Stimulated activated CD8-positive, alpha-beta memory T cell treated with anti-CD3 and anti-CD28 coated beads, Interleukin-4, amount 100 ng/mL, for 24 hours (primary cell): ENCODE measurements at places on chromosomes 3 and 15.

DNA sequence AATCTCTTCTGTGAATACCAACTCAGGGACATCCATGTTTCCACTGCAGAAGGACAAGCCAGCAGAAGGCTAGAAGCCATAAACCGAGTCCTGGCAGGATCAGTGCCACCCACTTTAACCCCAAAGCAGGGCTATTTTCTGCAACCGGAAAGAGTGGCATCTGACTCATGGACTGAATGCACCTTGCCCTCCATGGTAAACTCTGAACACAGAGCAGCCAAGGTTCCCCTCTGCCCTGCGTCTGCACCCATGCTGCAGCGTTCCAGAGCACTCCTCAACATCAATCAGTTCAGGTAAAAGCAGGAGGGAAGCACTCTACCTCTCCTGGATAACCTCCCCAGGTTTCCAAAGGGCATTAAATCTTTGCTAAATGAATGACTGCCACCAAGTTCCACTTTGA, 801 bp upstream of the NGRN start:
- no peak for DNase-seq

DNA sequence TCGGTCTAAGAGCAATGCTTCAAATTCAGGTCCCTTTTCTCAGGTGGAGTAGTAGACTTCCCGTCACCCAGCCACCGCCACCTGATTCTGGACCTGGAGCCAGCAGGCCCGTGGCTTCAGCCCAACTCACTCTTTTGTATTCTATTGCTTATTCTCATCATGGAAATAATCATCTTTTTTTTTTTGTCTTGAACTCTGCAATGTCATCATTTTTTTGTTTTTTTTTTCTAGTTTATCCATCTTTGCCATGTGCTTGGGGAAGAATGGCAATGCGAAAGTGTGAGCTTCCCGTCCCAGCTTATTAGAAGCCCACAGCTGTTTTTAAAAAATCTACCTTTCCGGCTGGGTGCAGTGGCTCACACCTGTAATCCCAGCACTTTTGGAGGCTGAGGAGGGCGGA, 51.3 kb upstream of the FSTL1 start:
- DNase-seq, result no peak

- no peak for DNase-seq
Observed at GRCh38 chr3:33915796-33916546, 117.5 kb downstream of the PDCD6IP start.

DNA sequence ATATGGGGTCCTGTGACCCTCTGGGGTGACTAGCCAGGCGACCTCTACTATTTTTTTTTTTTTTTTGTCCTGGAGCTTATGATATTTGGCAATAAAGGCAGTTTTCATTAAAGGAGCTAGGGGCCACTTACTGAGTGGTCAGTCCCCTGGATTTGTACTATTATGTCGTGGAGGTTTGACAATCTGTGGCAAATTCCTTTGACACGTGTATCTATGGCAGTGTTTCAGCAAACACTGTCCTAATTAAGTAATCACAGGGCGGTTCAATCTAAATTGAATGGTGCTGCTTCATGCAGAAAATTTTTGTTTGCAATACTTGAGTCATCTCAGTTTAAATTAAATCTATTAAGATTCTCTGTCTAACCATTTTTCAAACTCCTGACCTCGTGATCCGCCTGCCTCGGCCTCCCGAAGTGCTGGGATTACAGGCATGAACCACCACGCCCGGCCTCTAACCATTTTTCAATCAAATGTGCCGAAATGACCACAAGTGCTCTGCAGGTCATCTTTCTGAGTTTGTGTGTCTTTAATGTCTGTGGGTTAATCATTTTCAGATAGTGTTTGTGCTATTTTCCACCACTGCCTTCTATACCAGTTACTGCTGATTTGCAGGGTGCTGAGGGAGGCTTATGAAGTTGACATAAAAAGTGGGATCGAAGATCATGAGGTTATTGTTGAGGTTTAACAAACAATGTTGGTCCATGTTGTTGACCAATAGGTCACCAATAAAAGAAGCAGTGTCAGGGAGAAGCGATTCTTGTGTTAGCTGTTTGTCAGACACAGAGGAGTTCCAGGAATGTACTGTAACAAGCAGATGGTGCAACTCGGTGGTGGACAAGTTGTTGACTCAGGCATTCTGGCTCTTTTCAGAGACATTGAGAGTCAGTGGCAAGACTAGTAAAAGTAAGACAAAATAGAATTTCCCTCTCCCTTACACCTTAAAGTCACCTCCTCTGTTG, 18.6 kb upstream of the SLC2A2 start:
- no peak for DNase-seq

DNA sequence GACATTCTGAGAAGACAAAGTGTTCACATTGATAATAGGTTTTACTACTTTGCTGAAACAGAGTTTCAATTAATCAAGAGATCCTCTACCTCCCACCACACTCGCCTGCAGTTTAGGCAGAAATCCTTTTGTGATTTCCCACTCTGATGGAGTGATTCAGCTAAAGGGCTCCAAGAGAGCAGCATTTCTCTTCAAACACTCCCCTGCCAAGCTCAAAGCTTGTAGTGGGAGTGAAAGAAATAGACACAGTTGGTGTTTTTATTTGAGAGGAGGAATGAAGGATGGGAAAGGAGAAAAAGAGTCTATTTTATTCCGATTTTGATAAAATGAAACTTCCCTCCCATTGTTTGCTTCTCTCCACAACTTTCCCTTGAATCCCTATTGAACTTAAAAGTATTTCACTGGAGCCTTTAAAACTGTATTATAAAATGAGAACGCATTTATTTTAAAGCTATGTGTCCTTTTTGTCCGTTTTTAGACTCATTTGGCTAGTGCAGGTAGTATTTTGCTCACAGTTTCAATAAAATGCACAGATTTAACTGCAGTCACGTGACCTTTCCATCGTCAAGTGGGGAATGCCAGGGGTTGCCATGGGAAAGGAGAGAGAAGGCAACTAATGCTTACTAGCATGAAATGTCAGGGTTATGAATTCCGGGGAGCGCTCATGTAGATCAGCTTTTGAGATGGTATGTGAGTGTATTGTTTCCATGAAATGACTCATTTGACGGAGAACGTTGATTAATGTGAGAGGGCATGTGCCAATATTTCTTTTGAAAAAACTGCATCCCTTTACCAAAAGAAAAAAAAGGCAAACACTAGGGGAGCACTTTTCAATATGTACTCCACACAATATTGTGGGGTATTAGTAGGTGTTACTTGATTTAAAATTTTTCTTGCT, 7.7 kb upstream of the OSBPL11 start:
- no peak for DNase-seq

DNA sequence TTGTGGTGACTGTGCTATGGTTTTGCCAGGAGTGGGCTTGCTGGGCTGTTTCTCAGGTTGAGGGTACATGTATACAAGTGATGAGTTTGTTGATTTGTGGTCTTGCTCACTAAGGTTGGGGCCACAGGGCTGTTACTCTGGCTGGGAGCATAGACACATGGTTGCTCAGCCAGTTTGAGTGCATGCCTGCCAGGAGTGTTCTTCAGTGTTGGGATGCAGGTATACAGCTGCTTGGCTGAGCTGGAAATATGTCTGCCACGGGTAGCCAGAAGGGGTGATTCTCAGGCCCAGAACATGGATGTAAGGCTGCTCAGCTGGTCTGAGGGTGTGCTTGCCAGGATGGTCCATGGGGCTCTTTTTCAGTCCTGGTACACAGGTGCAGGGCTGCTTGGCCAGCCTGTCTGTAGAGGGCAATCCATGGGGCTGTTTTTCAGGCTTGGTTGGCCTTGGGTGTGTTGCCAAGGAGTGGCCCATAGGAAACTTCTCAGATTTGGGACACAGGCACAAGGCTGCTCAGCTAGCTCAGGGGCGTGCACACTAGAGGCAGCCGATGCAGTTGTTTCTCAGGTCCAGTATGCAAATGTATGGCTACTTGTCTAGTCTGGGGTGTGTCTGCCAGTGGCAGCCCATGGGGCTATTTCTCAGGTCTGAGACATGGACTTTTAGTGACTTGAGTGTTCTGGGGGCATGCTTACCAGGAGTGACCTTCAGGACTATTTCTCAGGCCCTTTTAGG, 5.3 kb upstream of the ARHGAP31 start:
- no peak for DNase-seq

DNA sequence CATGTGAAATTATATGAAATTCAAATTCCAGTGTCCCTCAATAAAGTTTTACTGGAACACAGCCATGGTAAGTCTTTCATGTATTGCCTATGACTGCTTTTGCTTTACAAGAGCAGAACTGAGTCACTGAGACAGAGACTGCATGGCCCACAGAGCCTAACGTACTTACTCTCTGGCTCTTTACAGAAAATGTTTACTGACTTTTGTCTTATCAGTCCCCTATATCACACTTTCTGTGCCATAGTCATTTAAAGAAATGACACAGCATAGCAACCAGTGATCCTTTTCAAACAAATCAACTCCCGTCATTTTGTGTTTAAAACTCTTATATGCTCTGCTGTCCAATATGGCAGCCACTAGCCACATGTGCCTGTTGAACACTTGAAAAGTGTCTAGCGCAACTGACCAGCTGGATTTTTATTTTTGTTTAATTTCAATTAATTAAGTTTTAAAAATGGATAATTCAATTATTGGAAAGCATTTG, 129.7 kb upstream of the CDIN1 start:
- no peak for DNase-seq

- DNase-seq, result no peak
Observed at GRCh38 chr15:97692301-97693015, 268.0 kb upstream of the ARRDC4 start.

- DNase-seq, result no peak
Observed at GRCh38 chr15:58544756-58545155, 113.0 kb downstream of the LIPC start.

- no peak for DNase-seq
Observed at GRCh38 chr3:5194801-5195509, 7.4 kb downstream of the EDEM1 start.

GRCh38 chr15:78127882-78128281, 3.4 kb downstream of the CIB2 start:
- no peak for DNase-seq

DNA sequence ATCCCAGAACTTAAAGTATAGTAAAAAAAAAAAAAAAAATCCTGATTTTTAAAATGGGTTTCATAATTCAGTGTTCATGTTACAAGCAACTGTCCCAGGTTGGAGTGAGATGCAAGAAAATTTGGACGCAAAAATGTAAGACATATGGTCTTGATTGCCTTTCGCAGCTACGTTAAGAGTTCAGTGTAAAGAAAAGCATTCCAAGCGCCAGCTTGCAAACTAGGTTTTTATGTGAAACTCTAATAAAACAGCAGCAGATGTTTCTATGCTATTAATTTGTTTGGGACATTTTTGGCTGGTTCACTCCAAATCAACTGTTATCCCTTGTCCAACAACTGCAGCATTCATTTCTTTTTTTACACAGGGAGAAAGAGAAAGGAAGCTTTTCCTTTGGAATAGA, 957.8 kb downstream of the ROBO1 start:
- DNase-seq, result no peak

DNA sequence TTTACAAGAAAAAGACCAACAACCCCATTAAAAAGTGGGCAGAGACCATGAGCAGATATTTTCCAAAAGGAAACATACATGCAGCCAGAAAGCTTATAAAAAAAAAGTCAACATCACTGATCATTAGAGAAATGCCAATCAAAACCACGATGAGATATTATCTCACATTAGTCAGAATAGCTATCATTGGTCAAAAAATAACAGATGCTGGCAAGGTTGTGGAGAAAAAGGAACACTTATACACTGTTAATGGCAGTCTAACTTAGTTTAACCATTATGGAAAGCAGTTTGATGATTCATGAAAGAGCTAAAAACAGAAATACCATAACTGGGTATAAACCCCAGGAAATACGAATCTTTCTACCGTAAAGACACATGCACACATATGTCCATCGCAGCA, 76.3 kb downstream of the SUCNR1 start:
- DNase-seq, result no peak

DNA sequence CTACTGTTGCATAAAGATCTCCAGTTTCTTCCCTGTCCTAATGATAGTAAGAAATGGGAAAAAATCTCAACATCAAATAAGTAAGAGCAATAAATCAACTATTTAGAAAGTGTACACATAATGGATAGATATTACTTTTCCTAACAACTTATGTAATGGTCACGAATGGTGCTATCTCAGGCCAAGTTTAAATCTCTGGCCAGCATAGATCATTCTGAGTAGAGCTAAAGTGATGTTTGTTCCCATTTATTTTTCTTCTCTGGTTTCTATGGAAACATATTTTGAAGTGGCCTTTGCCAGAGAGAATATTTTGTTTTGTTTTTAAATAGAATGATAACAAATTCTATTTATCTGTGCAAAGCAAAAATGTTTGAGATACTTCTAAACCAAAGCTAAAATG, 249.7 kb upstream of the TTC14 start:
- DNase-seq, result no peak

DNA sequence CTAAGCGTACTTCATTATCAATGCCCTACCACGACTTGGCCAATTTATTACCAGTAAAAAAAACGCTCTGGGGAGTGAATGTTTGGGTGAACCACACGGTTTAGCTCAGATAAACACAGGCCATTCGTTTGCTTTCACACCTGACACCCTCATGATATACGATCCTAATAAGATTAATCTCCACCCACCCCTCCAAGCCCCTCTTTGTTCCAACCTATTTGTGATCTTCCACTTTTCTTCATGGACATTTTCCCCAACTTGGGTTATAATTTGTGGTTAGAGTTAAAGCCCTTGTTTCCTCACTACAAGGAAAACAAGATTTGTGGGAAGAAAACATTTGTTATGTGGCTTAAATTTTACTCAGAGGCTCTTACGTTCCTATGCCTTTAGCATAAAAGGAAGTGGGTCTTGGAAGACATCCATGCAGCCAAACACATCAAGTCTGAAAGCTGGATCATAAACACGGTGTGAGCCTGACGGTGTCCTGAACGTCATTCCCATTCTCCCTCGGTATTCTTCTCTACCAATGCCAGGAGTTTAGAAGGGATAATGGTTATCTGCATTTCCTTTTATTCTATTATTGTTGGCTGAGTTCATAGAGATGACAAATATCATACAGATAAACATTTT, 518.9 kb downstream of the NR2F2 start:
- DNase-seq, result no peak

GRCh38 chr3:172698631-172699030, 12.2 kb downstream of the NCEH1 start:
- no peak for DNase-seq

GRCh38 chr15:92882697-92883162, 17.4 kb upstream of the CHD2 start:
- no peak for DNase-seq
